ENCODE measurements at places on chromosomes 12 and 14.

- DNase-seq: no peak
These were observed 12.7 kb downstream of the TMED10 start for GRCh38 chr14:75163677-75164076.

DNA sequence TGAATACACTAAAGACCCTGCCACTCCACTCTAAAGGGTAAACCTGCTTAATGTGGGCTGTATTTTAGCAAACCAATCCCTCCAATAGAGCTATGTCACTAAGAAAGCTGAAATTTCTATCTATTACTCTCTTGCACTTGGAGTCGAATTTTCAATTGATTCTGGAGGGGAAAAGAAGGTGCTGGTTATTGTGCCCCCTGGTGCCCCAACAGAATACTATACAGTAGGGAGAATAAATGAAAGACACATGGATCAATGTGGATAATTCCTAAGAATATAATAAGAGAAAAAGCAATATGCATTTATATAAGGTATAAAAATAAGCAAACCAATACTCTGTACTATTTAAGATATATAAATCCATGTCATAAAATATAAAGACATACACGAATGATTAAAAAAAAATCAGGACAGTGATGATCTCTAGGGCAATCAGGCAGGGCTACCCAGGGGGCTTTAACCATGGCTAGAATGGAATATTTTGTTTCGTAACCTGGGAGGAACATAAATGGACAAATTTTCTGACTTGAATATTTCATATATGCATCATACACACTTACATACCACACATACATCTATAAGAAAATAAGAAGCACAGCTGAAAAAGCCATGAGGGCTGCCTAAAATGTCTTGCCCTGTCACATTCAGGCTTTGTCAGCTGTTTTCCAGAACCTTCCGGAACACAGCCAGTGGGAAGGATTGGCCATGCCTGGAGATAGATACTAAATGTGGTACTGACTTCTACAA, 54.4 kb downstream of the EFCAB11 start:
- DNase-seq: peak; percentile 36

DNA sequence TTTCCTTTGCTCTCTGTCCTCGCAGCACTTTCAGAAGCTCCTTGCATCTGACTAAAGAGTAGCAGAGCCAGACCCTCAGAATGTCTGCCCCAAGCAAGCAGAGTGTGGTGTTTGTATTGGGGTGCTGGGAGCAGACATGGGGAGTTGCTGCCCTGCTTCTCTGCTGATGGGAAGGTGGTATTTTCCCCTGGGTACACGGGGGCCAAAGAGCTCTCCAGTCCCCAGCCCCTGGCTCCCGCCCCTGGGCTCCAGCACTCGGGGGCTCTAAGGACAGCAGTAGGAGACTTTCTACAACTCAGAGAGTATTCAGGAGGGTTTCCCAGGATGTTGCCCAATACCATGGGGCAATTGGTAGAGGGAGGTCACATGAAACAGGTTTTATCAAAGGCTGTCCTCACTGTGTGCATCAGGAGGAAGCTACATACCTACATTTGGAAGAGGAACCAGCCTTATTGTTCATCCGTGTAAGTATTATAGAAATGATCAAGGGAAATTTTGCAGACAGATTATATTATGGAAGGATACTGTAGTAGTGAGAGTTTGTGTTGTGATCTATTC, 50.3 kb downstream of the DAD1 start:
- no peak for DNase-seq

DNA sequence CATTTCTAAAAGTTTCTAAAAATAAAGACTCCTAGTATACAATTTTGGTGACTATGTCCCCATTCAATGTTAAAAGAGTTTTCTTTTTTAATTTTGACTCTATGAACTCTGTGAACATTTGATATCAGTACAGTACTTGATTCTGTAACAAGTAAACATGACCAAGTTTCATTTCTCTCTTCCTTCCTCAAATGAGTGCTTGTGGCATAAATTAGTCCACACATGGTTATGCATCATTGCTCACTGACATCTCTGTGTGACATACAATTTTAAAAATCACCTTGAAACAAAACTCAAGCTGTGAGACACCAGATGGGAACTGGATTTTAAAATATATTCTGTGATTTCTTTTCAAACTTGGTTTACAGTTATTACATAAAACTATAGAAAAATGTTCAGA, 253.9 kb upstream of the MDGA2 start:
- peak; percentile 14 for DNase-seq

GRCh38 chr14:75449696-75450095, 21.9 kb downstream of the JDP2 start:
- no peak for DNase-seq

GRCh38 chr12:12676605-12677004, 19.4 kb downstream of the GPR19 start:
- no peak for DNase-seq

DNA sequence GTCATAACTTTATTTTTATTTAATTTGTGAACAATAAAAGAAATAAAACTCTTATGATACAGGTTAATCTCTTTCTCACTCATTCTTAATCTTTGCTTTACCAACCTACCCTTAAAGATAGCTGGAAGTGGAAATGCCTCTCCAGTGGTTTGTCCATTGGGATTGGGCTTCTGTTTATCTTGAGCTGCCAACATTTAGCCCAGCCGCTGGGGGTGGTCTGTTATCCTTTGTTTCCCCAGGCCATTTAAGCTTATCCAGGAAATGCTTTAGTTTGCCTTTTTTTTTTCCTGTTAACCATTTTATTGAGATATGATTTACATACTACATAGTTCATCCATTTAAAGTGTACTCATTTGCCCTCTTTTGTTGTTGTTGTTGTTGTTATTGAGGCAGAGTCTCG, 8.2 kb downstream of the TDG start:
- DNase-seq: no peak

DNA sequence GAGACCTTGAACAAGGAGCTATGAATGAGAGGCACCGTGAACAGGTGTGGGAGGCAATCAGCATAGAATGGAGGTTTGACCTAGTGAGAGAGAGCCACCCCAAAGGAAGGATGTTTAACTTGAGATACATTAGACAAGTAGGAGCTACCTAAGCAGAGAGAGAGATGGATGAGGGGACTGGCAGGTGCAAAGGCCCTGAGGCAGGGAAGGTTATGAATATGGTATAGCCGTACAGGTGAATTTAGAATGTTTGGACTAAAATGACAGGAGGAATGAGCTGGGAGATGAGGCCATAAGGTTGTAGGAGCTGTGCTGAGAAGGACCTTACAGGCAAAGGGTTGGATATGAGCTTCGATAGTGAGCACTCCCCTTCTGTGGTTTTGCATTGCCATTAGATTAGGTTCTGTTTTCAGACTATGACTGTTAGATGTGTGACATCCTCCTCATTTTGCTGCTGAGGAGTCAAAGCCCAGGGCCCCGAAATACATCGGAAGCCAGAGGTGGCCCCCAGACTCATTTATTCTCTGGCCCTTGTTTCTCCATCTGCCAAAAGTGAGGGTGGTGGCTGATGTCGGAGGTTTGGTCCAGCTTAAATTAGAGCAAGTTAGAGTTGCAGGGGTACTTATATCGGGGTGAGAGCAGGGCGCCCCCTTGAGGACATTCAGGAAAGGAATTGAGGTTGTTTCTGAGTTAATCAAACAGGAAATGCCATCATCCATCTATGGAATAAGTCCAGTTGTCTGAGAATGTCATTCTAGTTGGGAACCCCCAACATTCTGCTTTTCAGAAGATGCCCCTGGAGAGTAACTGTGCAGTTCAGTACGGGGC, 29.4 kb downstream of the SLC24A4 start:
- peak; percentile 62 for DNase-seq

GRCh38 chr14:27077214-27077613, 479.4 kb upstream of the NOVA1 start:
- no peak for DNase-seq

- no peak for DNase-seq
These were observed 59.6 kb upstream of the SRRM4 start for GRCh38 chr12:118921761-118922160.

- DNase-seq: no peak
These were observed 73.5 kb upstream of the BCL11B start for GRCh38 chr14:99345472-99345871.

- no peak for DNase-seq
These were observed 194.1 kb downstream of the KTN1 start for GRCh38 chr14:55773984-55774545.

DNA sequence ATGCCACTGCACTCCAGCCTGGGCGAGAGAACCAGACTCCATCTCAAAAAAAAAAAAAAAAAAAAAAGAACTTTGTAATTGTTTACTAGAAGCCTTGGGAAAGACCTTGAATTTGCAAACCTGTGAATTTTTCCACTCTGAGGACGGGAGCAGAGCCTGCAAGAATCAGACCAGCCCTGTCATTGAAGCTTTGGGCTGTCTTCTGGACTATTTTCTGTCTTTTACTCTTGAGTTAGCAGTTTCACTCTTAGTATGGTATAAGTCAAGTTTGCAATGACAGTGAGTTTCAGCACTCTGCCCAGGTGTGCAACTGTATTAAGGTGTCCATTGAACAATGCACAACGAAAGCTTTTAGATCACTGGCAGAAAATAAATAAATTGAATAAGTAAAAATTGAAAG, 81.4 kb upstream of the KRAS start:
- DNase-seq: peak; percentile 34

DNA sequence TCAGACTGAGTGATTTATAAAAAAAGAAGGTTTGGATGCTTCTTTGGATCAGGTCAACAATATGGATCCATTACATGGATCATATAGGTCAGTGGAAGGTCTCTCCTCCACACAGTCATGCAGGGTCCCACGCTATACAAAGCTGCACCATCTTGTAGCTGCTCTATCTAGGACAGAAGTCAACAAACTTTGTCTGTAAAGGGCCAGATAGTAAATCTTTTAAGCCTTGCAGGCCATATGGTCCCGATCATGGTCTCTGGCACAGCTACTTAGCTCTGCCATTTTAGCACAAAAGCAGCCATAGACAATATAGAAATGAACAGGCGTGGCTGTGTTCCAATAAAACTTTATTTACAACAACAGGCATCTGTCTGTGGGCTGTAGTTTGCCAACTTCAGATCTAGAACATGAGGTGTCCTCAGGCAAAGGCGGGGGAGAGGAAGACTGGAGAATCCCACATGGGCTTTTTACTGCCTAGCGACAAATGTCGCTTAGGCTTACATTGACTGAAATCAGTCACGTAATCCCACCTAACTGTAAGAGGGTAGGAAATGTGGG, 36.7 kb downstream of the TMEM233 start:
- DNase-seq: no peak

DNA sequence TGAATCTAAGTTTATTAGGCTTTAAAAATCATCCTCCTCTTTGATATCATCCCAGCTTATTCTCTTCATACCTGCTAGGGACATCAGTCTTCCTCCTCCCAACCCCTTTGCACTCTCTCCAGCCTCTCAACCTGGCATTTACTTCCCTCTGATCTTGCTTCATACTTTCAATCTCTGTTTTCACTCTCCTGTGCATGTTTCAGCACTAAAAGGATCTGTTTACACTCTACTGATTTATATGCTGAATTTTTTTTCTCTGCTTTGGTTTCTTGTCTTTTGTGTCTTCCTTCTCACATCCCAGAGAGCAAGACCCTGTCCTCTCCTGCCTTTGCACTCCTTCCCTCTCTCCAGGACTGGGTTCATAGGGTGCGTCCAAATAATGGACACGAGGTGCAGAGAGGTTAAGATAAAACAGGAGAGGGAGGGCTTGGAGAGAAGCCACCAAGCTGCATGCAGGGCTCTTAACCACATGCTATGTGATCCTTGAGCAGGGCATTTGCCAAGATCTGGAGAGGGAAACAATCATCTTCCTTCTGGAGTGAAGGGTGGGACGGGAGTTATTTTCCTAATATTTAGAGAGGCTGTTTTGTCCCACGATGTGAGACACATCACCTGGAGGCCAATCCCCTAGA, 3.0 kb upstream of the CISTR start:
- no peak for DNase-seq

DNA sequence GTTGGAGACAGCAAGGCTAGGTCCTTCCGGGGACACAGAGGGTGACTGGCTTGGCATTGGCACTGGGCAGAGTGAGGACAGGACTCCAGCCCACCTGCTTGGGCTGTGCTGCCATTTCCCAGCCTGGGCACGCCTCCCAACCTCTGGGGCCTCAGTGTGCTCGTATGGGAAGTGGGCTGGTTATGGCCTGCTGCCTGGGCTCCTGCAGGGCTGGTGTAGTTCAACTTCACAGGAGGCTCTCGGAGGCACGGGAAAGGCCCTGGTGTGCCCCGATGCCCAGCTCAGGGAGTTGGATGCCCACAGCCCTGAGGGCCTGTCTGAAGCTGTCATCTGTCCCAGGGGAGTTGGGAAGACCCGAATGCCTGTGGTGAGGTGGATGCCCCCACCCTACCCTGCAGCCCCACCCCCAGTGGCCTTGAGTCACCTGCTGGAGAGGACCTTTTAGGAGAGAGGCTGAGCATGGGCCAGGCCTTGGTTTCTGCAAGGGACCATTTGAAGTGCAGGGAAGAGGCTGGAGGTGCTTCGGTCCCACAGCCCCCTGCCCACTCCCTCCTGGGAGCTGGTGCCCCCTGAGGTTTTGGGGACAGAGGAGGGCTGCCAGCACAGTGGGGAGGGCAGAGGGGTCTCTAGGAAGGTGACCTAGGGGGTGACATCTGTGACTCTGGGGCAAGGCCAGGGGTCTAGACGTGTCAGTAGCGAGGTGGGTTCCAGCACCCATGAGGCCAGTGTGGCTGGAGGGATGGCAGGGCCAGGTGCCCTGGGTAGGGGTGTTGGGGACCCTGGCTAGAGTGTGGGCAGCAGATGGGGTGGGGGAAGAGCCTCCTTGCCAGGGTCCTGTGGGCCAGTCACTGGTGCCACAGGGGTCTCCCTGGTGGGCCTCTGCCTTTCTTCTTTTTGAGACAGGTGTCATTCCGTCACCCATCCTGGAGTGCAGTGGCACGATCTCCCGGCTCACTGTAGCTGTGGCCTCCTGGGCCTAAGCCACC, 9.1 kb downstream of the ULK1 start:
- no peak for DNase-seq

GRCh38 chr14:56855891-56856461, 45.7 kb upstream of the OTX2 start:
- DNase-seq: no peak

GRCh38 chr12:7101694-7102131, 7.3 kb downstream of the C1RL start:
- no peak for DNase-seq

DNA sequence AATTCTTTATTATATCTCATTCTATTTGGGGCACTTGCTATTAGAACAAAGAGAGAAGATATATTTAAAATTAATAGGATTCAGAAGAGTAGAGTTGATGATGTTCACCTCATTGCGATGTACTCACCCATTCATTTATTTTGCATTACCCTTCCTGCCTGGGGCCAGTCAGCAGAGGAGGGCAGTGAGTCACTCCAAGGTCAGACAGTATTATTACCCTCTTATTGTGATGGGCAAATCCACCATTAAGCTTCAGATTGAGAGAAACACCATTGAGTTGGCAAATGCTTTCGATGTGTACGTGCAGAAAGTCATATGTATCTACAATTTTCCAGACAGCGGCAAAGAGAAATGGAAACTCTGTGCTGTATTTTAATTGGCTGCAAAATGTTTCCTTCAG, 134.2 kb downstream of the BICD1 start:
- DNase-seq: no peak

GRCh38 chr14:21098076-21098891, at the start of gene ZNF219:
Gene ZNF219, minus strand, starts transcription at chr14:21098655. Its CDS starts 5,064 bp downstream, at chr14:21093591.
- peak; percentile 70 for DNase-seq

GRCh38 chr12:32336261-32336660, 63.1 kb upstream of the FGD4 start:
- no peak for DNase-seq

GRCh38 chr12:130126023-130126432, 36.2 kb upstream of the FZD10 start:
- DNase-seq: no peak

GRCh38 chr12:105538880-105539279, 208.4 kb downstream of the C12orf75 start:
- no peak for DNase-seq
